ENCODE measurements at places on chromosomes 6 and 20.
A peak's percentile ranks its signal among the peaks of the same experiment; 100 is the strongest.

GRCh38 chr6:112842330-112842685 is 495.2 kb downstream of the RFPL4B start:
- DNase-seq = peak; percentile 40

GRCh38 chr20:63252284-63252711 is 2.0 kb downstream of the NKAIN4 start:
- DNase-seq = no peak

DNA sequence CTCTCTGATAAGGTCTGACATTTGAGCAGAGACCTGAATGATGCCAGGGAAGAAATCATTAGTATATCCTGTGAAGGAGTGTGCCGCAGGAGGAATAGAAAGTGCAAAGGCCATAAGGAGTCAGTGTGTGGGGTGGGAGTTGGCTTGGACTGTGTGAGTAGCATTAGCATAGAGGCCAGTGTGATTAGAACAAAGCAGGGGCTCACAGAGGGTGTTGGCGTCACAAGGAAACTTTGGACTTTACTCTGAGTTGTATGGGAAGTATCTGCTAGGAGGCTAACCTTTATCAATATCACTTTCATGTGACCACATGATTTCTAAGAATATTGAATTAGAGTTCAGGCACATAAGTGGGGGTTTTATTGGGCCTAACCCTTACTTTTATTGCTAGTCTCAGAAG is 12.1 kb downstream of the TMEM200A start:
- DNase-seq = no peak

DNA sequence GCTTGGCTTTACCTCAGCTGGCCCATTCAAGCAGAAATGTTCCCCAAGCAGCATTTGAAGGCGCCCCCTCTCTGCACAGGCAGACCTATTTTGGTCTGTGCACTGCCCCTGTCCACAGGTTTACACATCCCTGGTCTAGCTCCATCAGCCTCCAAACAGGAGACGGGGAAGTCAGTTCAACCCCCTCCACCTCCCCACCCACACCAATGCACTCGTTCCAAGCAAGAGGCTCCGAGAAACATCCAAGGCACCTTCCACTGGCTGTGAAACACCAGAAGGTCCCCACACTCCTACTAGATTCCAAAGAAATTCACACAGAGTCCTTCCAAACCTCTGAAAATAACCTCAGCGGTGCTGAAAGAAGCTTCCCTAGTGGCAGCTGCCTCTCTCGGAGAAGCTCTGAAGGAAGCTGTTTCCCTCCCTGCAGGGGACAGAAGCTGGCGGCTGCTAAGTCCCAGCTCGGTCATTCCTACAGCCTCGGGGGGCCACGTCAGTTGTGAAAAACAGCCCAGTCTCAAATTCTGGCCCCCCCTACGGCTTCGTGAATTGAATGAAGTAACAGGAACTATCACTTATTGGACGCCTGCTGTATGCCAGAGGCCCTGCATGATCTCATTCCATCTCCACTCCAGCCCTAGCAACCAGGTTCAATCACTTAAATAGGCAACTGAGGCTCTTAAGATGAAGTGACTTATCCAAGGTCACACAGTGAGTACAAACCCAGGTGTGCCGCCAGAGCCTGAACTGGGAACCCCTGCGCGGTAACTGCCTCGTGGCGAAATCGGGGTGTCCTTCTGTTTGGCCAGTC is 815 bp downstream of the SPATA2 start:
- DNase-seq = no peak

GRCh38 chr6:110355727-110356126 is 2.4 kb downstream of the METTL24 start:
- no peak for DNase-seq

- no peak for DNase-seq
Measured at GRCh38 chr20:51637241-51637640, 94.7 kb upstream of the NFATC2 start.

DNA sequence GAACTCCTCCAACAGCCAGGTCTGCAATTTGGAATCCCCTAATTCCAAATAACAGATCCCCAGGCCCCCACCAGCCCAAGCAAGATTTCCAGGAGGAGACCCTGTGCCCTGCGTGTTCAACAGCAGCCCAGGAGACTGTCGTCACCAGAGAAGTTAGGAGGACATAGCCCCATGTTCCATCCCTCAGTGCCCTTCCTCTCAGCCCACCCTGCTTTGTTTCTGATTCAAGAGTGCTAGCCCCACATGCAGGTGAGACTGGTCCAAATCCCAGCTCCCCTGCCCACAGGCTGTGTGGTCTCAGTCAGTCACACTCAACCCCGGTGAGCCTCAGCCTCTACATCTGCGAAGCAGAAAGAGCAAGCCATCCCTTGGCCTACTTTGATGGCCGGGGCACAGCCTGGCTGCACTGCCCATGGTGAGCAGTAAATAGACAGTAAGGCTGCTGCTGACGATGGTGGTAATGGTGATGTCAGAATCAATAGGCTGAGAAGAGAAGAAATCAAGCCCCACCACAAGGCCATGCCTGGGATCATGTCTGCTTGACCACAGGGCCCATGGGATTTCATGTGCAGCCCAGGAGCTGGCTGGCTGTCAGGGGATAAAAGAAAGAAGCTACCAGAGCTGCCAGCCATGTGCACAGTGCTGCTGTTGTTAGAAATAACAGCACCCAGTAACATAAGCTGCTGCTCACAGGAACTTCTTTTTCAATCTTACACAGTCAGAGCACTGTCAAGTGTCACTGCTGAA is 51.5 kb upstream of the NXT1 start:
- no peak for DNase-seq

GRCh38 chr6:112207131-112207530 is 47.2 kb downstream of the LAMA4 start:
- DNase-seq = no peak

GRCh38 chr20:11375966-11376365 is 541.7 kb upstream of the BTBD3 start:
- DNase-seq = no peak

DNA sequence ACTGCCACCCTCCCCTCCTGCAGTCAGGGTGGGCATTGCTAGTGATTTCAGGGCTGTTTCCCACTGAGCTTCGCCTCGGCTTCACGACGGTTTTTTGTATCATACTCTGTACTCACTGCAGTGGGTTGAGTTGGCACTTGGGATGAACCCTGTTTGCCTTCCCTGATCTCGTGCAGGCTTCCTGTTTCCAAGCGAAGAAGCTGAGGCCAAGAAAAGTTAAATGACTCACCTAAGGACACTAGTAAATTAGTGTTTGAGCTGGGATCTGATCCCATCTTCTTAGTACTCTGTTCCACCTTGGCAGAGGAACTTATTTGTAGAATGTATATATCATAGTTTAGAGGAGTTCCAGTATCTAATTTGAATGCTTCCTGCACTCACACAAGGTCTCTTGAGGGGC is 50.3 kb upstream of the VSTM2L start:
- no peak for DNase-seq

DNA sequence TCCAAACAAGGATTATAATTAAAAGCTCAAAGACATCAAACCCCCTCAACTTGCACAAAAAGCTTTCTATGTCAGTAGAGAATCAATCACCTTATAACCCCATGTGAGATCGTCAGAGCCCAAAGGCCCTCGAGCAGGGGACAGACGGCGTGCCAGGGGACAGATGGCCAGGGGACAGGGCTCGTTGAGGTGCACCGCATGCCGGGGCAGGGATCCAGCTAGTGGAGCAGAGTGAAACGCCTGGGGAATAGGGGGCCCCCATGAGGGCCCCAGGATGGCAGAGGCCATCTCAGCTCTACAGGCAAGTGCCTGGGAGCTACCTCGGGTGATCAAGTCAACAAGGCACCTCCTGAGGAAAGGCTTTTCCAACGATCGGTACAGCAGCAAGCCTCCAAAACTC is 28.6 kb downstream of the DIDO1 start:
- DNase-seq = no peak

GRCh38 chr6:169101981-169102380 is 151.7 kb downstream of the THBS2 start:
- DNase-seq = no peak

DNA sequence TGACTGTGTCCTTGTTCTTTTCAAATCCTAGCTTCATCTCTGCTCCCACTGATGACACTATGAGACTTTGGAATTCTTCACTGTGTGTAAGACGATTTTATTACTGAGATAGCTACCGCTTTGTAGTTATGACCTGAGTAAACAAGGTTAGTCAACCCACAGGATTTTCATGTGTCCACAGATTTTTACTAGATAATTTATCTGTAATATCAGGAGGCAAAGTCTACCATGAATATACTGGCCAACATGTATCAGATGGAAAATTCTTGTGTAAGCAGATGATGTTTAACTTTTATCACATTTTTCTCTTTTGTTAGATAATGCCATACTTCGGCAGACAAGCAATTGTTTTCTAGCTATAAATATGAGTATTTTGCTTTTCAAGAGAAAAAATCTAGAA is 119.8 kb downstream of the SGK1 start:
- no peak for DNase-seq

- DNase-seq = no peak
Measured at GRCh38 chr20:41352106-41352505, 11.5 kb downstream of the LPIN3 start.

- no peak for DNase-seq
Measured at GRCh38 chr6:13229205-13230085, 98.9 kb downstream of the TBC1D7 start.

- DNase-seq = peak; percentile 23
Measured at GRCh38 chr20:54079652-54080051, 9.3 kb upstream of the BCAS1 start.

DNA sequence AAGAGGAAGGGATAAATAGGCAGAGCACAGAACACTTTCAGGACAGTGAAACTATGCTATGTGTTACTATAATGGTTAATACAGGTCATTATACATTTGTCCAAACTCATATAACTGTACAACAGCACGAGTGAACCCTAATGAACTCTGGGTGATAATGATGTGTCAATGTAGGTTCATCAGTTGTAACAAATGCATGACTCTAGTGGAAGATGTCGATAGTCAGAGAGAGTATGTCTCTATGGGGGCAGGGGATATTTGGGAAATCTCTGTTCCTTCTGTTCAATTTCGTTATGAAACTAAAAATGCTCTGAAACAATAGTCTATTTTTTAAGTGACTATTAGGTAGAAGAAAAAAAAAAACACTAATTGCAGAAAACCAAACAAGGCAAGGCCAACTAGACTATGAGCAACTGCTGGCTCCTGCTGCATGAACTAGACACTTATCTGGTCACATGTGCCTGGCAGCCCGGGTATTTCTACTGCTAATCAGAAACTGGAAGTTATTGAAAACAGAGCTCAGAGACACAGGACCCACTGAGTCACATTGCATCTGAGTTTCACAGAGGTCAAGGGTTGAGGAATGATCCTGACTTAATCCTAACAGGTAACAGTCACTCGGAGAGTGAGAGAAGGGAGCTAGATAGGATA is 97.9 kb downstream of the ISM1 start:
- no peak for DNase-seq

DNA sequence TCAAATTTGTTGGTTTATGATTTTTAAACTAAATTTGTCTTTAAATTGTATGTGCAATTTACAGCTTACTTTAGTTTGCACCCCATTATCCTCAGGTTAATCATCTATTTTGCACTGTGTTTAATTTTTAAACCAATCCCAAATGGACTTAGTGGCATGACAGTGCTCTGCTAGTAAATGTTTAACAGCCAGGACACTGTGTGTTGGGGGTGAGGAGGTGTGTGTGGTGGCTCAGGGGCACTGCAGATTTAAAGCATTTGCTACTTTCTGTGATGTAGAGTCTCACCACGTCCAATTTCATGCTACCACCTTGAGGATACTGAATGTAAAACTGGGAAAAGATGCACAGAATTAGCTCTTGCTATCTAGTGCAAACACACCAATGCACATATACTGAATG is 225.7 kb downstream of the HAO1 start:
- DNase-seq = no peak

All from tongue (tissue), 3 donors.